ENCODE measurements at places on chromosomes 12 and 14.

- peak; percentile 51 for DNase-seq
These were observed at the start of gene ATN1 for GRCh38 chr12:6927379-6928021. Gene ATN1, plus strand, starts transcription at chr12:6927959. Its CDS starts 6,043 bp downstream, at chr12:6934002.

GRCh38 chr14:31275731-31276130 is 68.1 kb upstream of the HECTD1 start:
- DNase-seq = no peak

- no peak for DNase-seq
These were observed 407.8 kb upstream of the RGS6 start for GRCh38 chr14:71524320-71524982.

DNA sequence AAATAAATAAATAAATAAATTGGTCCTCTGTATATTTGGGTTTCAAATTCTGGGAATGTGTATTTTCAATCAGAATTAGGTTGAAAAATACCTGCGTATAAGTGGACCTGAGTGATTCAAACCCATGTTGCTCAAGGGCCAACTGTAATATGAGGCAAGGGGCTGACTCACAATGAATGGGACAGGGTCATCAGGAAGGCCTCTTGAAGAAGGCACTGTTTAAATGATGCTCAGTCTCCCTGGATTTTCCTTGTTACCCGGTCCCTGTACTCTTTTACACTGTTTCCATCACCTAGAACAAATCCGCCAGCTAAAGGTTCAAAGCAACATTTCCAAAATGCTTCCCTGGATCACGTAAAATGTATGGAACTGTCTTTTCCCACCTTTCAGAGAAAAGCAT is 3.8 kb downstream of the PSMB5 start:
- DNase-seq = no peak

- DNase-seq = no peak
These were observed 28.8 kb upstream of the MANSC4 start for GRCh38 chr12:27808841-27809240.

DNA sequence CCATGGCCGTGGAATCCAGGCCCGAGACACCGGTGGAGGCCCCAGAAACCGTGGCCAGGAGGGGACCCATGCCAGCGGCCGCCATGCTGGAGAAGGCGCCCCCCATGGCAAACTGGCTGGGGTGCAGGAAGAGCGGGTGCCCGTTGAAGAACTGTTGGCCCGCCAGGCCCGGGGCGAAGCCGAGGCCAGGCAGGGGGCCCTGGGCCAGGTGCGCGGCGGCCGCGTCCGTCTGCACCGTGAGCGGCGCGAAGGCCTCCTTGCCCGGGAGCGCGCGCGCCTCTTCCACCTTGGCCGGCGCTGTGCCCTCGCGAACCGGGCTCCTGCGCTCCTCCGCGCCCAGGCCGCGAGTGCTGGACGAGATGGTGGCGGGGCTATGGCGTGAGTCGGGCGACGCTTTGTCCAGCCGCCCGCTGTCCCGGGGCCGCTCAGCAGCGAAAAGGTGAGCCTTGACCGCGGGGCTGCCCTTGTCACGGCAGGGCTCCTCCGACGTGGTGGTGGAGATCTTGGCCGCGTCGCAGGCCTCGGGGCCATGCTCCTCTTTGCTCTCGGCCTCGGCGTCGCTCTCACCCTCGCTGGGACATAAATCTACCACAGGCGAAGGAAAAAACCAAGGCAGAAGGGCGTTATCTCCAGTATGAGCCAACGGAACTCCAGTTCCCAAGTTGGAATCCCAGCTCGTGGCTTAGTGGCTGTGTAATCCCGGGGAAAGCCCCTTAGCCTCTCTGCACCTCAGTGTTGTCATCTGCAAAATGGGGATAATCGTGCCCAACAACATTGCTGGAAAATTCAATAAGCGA is 9.5 kb downstream of the TBX3 start:
- no peak for DNase-seq

DNA sequence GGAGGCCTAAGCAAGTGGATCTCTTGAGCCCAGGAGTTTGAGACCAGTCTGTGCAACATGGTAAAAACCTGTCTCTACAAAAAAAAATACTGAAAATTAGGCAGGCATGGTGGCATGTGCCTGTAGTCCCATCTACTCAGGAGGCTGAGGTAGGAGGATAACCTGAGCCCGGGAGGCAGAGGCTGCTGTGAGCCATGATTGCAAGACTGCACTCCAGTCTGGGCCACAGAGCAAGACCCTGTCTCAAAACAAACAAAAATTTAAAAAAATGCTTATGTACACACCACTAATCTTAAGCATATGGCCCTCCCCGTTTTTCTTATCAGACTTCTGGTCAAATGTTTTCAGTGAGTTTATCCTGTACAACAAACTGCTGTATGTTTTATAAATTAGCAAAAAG is 1.7 kb upstream of the GNPNAT1 start:
- no peak for DNase-seq

DNA sequence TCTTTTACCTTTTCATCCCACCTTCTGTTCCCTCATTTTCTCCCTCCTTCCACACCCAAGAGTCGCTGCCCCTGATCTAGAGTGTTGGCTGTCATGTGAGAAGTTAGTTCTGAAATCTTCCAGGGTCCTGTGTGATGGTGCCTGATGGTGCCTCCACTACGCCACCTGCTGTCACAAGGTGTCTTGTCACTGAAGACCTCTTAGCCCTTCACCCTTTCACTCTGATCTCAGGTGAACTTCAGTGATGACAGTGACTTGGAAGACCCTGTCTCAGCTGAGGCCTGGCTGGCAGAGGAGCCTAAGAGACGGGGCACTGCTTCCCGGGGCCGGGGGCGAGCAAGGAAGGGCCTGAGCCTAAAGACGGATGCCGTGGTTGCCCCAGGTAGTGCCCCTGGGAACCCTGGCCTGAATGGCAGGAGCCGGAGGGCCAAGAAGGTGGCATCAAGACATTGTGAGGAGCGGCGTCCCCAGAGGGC is 7.6 kb upstream of the PFDN5 start:
- no peak for DNase-seq

- no peak for DNase-seq
These were observed 124.5 kb downstream of the PTPRO start for GRCh38 chr12:15446807-15447206.

DNA sequence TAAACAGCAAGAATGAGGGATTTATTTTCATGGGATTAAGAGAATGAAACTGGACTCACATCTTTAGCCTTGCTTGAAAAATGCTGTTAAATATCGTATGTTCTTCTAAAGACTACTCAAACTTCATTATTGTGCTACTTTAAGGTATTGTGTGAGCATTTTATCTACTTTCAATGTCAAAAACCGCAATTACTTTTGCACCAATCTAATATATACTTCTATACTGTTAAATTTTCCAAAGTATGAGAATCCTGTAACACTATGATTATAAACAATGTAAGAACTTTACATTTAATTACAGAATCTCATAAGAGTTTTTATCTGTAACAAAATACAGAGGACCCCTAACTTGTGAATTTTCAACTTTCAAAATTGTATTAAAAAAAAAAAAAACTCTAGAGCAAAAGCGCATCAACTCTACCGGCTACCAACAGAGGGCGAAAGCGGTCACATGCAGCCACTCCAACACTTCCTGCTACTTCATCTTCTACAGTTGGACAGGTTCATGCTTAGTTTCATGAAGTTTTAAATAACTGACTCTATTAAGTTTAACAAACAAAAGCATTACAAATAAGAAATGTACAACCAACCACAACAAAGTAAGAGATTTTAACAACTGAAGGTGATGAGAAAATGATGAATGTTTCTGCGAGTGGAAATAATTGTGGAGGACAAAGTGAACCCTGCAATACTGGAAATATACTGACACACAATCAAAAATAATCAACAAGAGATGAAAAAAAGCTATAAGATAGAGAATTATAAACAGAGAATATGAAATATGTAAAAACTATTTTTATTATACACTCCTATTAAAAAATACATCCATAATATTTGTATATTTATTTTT is 210.9 kb downstream of the MED13L start:
- DNase-seq = no peak

DNA sequence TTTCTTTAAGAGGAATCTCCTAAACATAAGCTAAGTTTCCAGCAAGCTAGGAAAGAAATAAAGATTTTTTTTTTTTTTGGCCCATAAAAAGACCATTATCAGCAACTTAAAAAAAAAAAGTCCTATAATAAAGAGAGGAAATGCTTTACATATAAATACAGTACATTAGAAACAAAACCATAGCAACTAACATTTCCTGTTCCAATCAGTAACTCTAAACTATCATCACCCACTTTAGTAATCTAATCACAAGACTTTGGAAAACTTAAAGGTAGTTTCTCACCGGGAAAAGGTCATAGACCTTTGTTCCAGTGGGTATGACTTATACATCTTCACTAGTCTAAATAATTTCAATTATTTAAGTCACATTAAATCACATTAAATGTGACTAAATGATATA is 11.1 kb downstream of the SPTSSA start:
- DNase-seq = no peak

DNA sequence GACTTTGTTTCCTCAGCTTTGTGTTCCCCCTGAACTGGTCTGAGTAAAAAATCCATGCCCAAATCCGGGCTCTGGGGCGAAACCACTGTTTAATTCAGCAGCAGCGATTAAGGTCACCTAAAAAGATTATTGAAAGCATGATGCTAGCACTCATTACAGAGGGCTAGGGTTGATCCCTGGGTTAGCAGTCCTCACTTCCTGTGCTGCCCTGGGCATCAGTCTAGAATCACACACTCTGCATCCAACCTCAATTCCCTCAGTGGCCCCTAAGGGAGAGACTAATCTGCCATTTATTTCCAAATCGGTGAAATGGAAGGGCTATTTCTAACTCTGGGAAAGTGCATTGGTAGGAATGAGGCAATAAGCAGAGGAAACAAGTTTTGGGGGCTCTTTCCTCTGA is 107.2 kb downstream of the BTG1 start:
- no peak for DNase-seq

DNA sequence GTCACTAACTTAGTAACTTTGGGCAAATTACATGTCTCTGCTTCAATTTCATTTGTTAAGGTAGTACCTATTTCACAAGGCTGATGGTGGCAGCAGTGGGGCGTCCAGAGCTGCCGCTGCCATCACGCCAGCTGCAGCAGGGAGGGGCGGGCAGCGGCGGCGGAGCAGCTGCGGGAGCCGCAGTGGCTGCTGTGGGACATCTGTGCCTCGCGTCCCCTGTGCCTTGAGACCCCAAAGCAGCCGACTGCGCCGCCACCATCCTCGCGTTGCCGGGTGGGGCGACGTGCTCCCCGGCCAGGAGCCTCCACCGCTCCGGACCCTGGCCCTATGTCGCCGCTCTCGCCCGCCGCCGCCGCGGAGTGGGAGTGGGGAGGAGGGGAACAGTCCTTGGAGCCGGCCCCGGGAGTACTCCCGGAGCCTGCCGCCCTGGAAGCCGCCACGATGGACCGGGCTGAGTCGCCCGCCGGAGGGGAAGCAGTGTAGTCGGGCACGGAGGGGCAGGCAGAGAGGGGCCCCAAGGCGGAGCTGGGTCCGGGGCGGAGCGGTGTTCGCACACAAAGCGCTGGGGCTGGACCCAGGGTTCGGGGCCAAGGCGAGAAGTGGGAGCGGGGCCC is 51.4 kb downstream of the A2M start:
- no peak for DNase-seq

DNA sequence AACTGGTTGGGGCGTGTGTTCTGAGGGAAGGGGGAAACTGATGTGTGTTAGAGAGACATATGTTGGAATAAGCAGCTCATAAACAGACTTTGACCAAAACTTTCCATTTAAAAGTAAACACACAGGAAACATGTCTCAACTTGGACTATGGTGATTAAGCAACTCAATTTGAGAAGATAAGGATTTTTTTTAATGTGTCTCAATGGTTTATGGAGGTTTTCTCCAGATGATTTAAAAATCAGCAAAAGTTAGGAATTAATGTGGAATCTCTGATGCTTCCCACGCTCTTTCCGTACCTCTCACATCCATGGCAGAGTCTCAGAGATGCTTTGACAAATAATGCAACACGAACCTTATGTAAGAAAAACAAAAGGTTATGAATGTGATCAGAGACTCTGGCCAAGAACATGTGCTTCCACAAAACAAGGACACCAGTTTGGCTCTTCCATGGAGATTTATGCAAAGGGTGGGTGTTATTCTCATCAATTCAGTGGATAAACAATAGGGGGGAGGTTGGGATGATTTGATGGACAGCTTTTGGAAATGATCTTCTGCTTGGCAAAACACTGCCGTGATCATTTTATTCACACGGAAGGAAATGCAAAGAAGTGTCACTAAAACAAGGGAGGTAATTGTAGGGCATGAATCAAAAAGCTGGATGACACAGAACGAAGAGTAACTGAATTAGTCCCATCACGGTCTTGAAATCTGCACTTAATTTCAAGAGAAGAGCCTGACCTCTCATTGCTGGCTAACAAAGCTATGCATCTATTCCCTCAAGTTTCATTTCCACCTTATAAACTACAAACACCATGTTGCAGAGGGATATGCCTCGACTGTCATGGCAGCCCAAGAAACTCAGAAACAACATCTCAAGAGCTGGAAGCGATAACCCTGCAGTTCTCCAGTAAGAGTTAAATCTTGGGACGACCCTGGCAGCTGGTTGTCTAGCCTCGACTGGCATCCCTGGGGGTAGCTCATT is 76.5 kb downstream of the FOXN3 start:
- DNase-seq = no peak

DNA sequence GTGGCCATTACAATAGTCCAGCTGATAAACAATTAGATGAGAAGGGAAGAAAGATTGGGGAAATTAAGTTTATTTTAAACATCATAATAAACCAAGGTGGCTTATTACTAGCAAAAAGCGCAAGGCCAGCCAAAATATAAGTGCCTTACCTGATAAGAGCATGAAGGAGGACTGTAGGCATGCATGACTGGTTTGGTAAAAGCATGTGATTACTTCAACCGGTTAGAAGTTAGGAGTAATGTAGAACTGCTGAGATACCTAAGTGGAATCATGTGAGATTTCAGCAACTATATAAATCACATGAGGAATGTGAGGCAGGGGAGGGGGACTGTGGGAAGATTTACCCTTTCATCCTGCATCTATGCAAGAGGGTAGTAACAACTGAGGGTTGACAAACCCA is 59.7 kb upstream of the CCDC196 start:
- DNase-seq = no peak

GRCh38 chr12:62683776-62684569 is 217.3 kb downstream of the MON2 start:
- no peak for DNase-seq

- no peak for DNase-seq
These were observed 11.7 kb upstream of the FBXL14 start for GRCh38 chr12:1606021-1606622.

DNA sequence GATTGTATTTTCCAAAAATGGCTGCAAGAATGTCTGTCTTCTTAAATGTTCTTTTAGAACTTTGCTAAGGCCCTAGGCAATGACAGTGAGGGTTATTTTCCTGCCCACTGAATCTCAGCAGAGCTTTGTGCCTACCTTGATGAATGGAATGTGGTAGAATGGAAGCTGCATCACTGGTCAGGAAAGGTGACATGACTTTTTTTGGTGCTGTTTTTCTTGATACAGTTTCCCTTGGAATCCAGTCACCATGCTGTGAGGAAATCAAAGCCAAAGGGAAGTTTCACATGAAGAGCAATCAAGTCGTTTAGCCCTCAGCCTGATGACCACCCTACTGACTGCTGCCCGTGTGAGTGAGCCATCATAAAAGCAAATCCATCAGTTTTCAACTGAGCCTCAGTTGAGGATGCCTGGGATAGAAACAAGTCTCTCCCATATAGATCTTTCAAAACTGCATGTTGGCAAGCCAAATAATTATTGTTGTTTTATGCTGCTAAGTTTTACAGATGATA is 886.0 kb upstream of the FBXO33 start:
- no peak for DNase-seq
